ENCODE measurements at places on chromosomes 3 and 15. TPM values are rescaled to one million over a fixed set of nuclear protein-coding genes. Genes with fewer than 3 reads are reported as not detected.

Gene OR5K2
- total RNA-seq, result not detected

Gene CKMT1B
- total RNA-seq, result not detected

Gene CFAP92
- not detected for total RNA-seq

Gene TYRO3
- total RNA-seq, result 6.2 TPM

Gene RBPMS2
- 0.29 TPM for total RNA-seq

Gene MAP1A
- 121 TPM for total RNA-seq

- no peak for DNase-seq
These were observed 9.1 kb downstream of the PLA2G4D start for GRCh38 chr15:42085236-42085605.

DNA sequence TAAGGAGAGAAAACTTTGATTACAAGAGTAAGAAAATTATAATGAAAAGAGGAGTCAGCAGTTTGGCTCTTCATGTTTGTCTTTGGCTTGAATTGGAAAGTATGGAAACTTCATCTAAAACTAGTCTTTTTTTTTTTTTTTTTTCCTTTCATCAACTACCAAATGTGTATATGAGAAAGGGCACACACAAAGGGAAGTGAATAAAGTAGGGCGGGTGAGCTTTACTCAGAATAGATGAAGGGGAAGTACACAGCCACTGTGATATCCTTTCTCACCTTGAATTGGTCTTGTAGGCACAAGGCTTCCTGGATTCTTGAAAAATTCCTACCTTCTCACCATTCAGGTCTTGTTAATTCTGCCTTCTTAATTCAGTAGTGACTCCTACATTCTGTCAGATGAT lies 652.3 kb upstream of the KCNMB2 start:
- DNase-seq, result no peak

- peak; percentile 99 for DNase-seq
These were observed at the start of gene ISL2 for GRCh38 chr15:76336254-76337058. Gene ISL2 (plus strand): TSS chr15:76336773. CDS start chr15:76336884, 111 bp downstream.

DNA sequence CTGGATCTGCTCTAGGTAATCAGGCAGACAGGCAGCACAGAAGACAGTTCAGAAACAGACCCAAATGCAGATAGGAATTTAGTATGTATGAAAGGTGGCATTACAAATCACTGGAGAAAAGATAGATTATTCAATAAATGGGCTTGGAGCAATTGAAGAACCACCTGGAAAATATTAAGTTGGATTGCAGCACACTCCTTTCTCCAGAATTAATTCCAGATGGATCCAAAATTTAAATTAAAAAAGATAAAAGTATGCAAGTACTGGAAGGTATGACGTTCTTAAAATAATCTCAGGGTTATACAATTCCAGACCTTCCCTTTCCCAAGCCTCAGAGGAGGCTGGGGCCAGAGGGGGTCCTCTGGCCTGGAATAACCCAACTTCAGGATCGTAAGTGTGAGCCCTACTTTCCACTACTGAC lies 32.5 kb downstream of the HRH1 start:
- no peak for DNase-seq

DNA sequence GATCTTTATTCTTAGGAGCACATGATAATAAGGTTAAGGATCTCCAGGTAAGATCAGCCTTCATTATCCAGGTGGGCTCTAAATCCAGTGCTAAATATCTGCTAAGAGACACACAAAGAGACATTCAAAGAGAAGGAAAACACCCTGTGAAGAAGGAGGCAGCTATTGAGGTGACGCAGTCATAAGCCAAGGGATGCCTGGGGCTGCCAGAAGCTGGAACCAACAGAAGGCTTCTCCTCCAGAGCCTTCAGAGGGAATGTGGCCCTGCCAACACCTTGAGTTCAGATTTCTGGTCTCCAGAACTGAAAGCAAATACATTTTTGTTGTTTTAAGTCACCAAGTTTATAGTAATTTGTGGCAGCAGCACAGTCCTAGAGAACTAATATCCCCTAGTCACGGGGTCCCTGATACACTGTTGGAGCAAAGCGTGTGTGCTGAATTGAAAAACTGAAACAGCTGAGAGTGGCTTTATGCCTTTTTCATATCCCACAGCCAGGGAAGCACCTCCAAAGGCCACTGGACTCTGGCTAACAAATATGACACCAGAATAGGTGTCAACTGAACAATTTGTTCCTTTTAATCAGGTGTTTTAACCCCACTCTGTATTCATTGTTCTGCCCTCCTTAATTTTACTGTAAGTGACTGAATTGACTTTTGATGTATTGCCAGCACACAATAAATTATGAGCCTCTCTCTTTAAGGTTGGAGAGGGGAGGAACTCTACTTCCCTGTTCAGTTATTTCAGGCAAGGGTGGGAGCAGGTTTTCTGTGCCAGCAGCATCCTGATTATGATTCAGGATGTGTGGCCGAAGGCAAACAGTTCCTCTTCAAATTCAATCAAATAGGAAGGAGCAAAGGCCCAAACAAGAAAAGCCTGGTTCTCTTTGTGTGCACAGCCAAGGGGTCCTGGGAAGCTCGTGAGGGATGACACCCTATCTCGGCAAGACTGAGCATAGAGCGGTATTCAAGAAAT lies 151.8 kb upstream of the HES1 start:
- no peak for DNase-seq

DNA sequence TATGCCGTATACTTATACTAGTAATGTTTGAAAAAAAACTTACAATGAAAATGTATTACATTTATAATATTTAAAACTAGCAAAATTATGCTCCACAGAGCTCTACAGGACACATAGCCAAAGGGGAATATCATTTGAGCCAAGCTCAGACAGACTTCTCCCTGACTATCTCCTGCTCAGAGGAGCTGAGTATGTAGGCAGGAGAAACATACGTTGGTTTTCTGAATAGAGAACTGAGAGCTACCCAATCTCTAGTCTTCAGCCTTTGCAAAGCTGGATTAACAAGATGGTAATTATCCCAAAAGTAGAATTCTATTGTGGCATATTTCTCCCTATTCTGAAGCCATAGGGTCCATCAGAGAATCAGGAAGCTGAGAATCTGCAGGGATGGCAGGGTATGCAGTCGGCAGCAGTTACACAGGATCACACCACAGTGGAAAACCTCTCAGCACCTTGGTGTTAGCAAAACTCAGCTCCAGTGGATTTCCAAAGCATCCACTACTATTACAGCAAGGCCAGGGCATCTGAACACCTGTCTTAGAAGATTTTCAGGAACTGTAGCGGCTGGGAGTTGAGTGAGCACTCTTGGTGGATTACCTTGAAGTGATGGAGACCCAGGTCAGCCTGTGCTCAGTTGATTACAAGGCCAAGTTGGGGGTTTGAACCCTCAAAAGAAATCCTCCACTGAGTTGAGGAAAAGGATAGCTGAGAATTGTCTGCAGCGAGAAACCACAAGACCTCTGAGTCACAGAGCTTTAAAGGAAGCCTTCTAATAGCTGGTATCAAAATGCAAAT lies 30.1 kb downstream of the GPR15 start:
- no peak for DNase-seq

DNA sequence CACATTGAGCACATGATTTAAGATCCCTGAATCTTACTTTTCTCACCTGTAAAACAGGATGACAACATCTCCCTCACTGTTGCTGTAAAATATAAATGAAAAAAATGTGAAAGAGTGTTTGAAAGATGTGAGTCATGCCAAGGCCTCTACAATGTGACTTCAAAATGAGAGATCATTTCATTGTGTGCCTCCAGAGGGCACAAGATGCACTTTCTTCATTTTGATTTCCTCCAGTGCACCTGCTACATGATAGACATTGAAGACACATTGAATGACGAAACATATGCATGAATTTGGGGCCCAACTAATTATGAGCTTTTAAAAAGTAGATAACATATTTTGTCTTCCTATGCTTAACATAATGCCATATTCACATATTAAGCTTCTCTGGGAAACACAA lies 170.3 kb downstream of the MOBP start:
- no peak for DNase-seq

- no peak for DNase-seq
These were observed 475 bp downstream of the FAM107A start for GRCh38 chr3:58576716-58577115.

- no peak for DNase-seq
These were observed 43.1 kb downstream of the ZNF710 start for GRCh38 chr15:90044191-90044590.

- peak; percentile 81 for DNase-seq
These were observed 127.5 kb upstream of the TOPAZ1 start for GRCh38 chr3:44114142-44114541.

GRCh38 chr15:60417112-60417511 lies 19.3 kb upstream of the ANXA2 start:
- no peak for DNase-seq

Data from osteoblast (primary cell).